ENCODE measurements at places on chromosomes 12 and 14. TPM values are rescaled to one million over a fixed set of nuclear protein-coding genes. Genes with fewer than 3 reads are reported as not detected.

The ARHGAP9 gene
- total RNA-seq: 6.5 TPM

The SRRM4 gene
- 0.27 TPM for total RNA-seq

The CCDC175 gene
- total RNA-seq: 0.32 TPM

The BIN2 gene
- total RNA-seq: 6.8 TPM

The COCH gene
- 2.4 TPM for total RNA-seq

The DYRK2 gene
- total RNA-seq: 66.0 TPM

DNA sequence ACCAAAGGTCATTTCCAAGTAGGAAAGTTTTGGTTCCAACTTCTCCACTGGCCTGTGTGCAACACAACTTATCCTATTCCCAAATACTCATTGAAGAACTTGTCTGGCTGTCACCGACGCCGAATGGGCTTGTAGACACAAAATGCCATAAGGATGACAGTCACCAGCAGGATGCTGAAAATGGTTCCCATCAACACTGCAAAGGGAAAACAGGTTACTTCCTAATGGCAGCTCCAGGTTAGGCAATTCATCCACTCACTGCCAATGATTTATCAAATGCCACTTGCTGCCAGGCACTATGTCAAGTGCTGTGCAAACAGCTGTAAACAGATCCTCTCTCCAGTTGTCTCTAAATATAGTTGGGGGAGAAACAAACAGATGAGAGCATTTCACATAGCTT lies 6.1 kb downstream of the C12orf76 start:
- no peaks in the 10 kb centered on the region for H3K27me3 ChIP-seq
- H3K4me3 ChIP-seq: no peak overlapping the region
- H3K27ac ChIP-seq: no peak overlapping the region
- DNase-seq: no peak
- H3K36me3 ChIP-seq: peaks cover 4% of the 10 kb centered on the region

GRCh38 chr12:91622037-91622436 lies 439.4 kb upstream of the DCN start:
- no peaks in the 10 kb centered on the region for H3K4me1 ChIP-seq
- H3K4me3 ChIP-seq: no peak overlapping the region
- H3K36me3 ChIP-seq: no peaks in the 10 kb centered on the region
- DNase-seq: no peak

- no peaks in the 10 kb centered on the region for H3K27me3 ChIP-seq
- DNase-seq: peak; percentile 63
- no peaks in the 10 kb centered on the region for H3K36me3 ChIP-seq
- H3K27ac ChIP-seq: peak overlapping the region; percentile 86
- H3K4me1 ChIP-seq: peaks cover 59% of the 10 kb centered on the region
These were observed 29.5 kb upstream of the RPLP0 start for GRCh38 chr12:120230326-120230973.

DNA sequence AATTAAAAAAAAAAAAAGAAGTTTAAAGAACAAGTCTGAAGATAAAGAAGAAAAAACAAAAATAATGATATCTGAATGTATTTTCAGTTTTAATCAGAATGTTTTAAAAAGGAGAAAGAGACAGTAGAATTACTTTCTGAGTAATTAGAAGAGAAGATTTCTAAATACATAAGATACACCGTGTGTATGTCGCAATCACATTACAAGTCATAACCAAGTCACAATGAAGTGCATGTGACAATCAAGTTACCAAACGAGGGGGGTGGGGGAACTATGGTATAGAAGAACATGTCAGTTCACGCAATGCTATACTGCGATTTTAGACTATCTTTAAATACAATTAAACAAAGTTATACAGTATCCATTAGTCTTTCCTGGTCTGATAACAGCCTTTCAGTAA lies 1464.1 kb upstream of the FLRT2 start:
- no peaks in the 10 kb centered on the region for H3K27me3 ChIP-seq
- no peak for DNase-seq
- no peak overlapping the region for H3K27ac ChIP-seq
- no peak overlapping the region for H3K4me3 ChIP-seq
- no peaks in the 10 kb centered on the region for H3K36me3 ChIP-seq
- no peaks in the 10 kb centered on the region for H3K4me1 ChIP-seq

DNA sequence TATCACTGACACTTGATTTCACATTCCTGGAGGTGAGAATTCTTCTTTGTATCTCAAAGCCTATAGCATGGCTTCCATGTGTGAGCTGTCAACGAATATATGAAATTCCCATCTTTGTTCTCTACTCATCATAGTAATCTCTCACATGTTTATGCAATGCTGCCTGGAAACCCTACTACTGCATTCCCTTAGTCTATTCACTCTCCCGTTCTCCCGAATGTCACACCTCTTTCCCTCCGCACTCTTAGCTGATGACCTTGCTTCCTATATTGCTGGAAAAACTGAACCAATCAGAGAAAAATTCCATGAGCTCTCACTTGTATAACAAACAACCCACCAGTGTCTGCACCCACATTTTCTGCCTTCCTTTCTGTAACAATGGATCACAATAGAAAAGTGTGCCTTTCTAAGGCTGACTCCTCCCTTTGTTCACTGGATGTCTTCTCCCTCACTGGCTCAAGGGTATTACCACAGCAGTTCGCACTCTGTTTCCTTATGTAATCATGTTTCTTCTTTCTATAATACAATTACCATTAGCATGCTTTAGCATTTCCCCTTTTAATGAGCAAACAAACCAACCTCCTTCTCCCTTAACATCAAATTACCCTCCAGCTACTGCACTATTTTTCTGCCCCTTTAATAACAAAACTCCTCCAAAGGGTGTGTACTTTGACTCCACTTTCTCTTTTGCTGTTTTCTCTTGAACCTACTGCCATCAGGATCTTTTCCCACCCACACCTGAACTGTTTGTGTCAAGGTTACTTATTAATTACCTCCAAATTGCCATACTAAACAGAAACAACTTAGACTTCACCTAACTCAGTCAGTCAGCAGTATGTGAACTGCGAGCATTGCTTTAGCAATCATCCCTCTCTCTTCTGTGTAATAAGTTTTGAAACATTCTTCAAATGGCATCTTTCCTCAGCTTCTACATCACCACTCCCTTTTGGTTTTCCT lies 63.9 kb upstream of the CCDC196 start:
- DNase-seq: no peak
- H3K27me3 ChIP-seq: no peaks in the 10 kb centered on the region
- H3K36me3 ChIP-seq: no peaks in the 10 kb centered on the region
- H3K4me1 ChIP-seq: no peaks in the 10 kb centered on the region
- no peak overlapping the region for H3K27ac ChIP-seq

- H3K27ac ChIP-seq: no peak overlapping the region
- H3K4me3 ChIP-seq: no peak overlapping the region
- no peak for DNase-seq
- H3K27me3 ChIP-seq: no peaks in the 10 kb centered on the region
- H3K4me1 ChIP-seq: no peaks in the 10 kb centered on the region
These were observed 12.6 kb upstream of the OR10P1 start for GRCh38 chr12:55624056-55624455.

DNA sequence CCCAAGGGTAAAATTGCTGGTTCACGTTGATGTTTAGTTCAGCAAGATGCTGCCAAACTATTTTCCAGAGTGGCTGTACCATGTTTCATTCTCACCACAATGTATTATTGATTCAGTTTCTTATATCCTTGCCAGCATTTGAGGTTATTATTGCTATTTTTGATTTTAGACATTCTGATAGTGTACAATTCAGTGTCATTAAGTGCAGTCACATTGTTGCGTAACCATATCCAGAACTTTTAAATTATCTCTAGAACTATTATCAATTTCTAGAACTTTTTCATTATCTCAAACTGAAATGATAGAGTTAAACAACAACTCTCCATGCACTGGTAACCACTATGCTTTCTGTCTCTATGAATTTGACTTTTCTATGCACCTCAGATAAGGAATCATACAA lies 10.7 kb upstream of the TBC1D15 start:
- H3K36me3 ChIP-seq: no peaks in the 10 kb centered on the region
- DNase-seq: no peak
- H3K27me3 ChIP-seq: no peaks in the 10 kb centered on the region
- H3K4me3 ChIP-seq: no peak overlapping the region
- H3K4me1 ChIP-seq: no peaks in the 10 kb centered on the region
- H3K27ac ChIP-seq: no peak overlapping the region

- no peak overlapping the region for H3K4me3 ChIP-seq
- H3K27ac ChIP-seq: no peak overlapping the region
- no peaks in the 10 kb centered on the region for H3K4me1 ChIP-seq
- DNase-seq: no peak
- H3K27me3 ChIP-seq: no peaks in the 10 kb centered on the region
These were observed 8.0 kb downstream of the ASPG start for GRCh38 chr14:104093366-104094055.

DNA sequence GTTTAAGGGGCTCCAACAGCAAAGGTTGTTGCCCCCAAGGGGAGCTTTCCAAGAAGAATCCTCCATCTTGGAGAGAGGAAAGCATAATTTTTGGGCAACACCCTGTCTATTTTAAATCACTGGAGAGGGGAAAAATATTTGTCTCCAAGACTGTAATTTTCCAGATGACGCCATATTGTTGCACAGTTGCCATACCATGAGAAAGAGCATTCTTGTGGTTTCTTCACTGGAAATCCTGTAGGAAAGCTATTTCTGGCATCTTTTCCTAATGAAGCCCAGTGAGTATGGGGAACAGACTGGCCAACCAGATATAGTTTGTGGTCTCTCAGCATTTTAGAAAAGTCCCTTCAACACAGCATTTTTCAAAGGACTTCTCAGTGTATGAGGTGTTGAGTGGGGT lies 88.1 kb upstream of the MANSC4 start:
- no peak for DNase-seq
- no peaks in the 10 kb centered on the region for H3K27me3 ChIP-seq
- H3K4me1 ChIP-seq: no peaks in the 10 kb centered on the region
- no peaks in the 10 kb centered on the region for H3K36me3 ChIP-seq
- H3K27ac ChIP-seq: no peak overlapping the region

DNA sequence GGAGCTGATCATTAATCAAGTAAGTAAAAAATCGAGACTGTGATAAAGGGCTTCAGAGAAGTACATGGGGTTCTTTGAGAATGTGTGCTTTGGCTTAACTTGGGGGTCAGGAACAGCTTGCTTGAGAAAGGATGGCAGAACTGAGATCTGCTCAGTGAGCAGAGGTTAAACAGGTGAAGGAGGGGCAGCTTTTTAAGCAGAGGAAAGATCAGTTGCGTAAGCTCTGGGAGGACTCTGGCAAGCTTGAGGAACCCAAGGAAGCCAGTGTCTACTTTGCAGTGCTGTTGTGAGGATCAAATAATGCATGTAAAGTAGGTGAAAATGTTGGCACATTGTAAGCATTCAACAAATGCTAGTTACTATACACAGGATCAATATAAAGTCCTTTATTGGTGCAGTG lies 30.6 kb downstream of the WIF1 start:
- no peak for DNase-seq
- H3K27me3 ChIP-seq: no peaks in the 10 kb centered on the region
- no peak overlapping the region for H3K27ac ChIP-seq
- H3K4me1 ChIP-seq: no peaks in the 10 kb centered on the region
- no peak overlapping the region for H3K4me3 ChIP-seq

DNA sequence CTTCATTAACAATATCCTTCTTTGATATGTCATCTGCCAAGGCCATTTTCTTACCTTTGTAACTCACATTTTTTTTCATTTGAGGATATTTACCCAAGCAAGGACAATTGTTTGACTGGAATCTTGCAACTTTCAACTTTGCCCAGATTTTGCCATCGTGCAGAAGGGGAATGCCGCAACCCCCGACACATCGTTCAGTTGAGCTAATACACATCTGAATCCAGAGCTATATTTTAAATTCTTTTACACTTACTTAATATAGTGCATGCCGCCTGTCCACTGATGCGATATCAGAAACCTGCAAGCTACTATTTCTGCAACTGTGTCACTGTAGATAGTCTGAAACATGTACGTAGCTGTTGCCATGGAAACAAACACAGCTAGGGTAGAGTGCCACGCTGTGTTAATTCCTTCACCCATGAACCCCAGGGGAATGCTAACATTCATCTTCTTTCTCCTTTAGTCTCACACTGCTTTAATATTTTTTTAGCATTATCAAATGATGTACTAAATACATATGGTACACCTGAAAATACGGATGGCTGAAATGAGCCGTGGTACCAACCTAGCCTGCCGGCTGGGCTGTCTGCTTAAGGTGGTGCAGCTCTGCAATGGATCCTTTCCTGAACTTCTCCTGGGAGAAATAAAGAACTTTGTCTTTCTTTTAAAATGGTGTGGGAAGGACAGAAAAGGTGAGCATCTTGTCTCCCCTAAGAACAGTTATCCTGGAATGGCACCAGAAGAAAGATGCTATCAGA lies 77.0 kb upstream of the FOXN3 start:
- no peaks in the 10 kb centered on the region for H3K27me3 ChIP-seq
- H3K36me3 ChIP-seq: no peaks in the 10 kb centered on the region
- H3K27ac ChIP-seq: no peak overlapping the region
- no peaks in the 10 kb centered on the region for H3K4me1 ChIP-seq
- no peak for DNase-seq
- no peak overlapping the region for H3K4me3 ChIP-seq

DNA sequence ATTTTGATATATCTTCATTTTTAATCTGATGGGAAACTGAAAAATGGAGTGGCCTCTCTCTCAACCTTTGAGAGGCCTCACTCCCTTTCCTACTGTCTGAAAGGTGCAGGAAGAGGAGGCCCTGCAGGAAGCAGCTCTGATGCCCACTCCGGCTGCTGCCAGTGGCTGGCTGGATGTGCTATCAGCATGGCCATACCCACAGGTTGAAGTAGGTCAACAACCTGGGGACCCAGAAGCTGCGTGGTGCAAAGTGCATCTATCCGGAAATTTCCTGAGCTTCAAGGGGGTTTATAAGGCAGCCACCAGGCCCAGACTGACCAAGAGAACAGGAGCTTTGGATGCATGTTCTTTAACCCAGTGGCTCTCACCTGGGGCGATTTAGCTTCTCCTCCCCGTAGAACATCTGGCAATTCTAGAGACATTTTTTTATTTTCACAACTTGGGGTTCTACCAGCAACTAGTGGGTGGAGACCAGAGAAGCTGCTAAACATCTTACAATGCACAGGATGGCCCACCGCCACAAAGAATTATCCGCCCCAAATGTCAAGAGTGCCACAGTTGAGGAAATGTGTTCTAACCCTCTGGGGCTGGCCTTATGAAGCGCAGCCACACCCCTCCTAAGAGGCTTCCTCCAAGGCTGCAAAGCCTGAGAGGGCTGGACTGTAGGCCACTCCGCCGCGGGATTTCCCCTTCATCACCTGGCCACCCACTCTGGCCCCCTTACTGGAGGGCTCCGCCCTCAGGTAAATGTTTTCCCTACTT lies 8.2 kb upstream of the BATF start:
- H3K36me3 ChIP-seq: no peaks in the 10 kb centered on the region
- H3K27ac ChIP-seq: no peak overlapping the region
- H3K4me1 ChIP-seq: no peaks in the 10 kb centered on the region
- no peak for DNase-seq

- no peaks in the 10 kb centered on the region for H3K36me3 ChIP-seq
- H3K4me1 ChIP-seq: no peaks in the 10 kb centered on the region
- DNase-seq: no peak
- H3K27ac ChIP-seq: no peak overlapping the region
- H3K27me3 ChIP-seq: no peaks in the 10 kb centered on the region
- H3K4me3 ChIP-seq: no peak overlapping the region
These were observed 110.4 kb upstream of the CPSF6 start for GRCh38 chr12:69129017-69129416.

- H3K4me1 ChIP-seq: peaks cover 27% of the 10 kb centered on the region
- H3K27ac ChIP-seq: peak overlapping the region; percentile 66
- no peaks in the 10 kb centered on the region for H3K36me3 ChIP-seq
- DNase-seq: peak; percentile 83
- no peaks in the 10 kb centered on the region for H3K27me3 ChIP-seq
These were observed 2.8 kb downstream of the RAPGEF3 start for GRCh38 chr12:47755655-47756562.

GRCh38 chr14:56117765-56118610 lies at the start of gene PELI2:
Gene PELI2 (plus strand): TSS chr14:56118411. CDS start chr14:56118661, 250 bp downstream.
- no peaks in the 10 kb centered on the region for H3K36me3 ChIP-seq
- H3K27ac ChIP-seq: peak within 1 kb of the TSS; percentile 80
- H3K4me3 ChIP-seq: peak within 1 kb of the TSS; percentile 70
- H3K27me3 ChIP-seq: no peaks in the 10 kb centered on the region

All from colonic mucosa (tissue), 4 donors.